ENCODE measurements at places on chromosomes 5 and 9.

GRCh38 chr9:97531888-97532376, 30.5 kb downstream of the TMOD1 start:
- no peak for DNase-seq

DNA sequence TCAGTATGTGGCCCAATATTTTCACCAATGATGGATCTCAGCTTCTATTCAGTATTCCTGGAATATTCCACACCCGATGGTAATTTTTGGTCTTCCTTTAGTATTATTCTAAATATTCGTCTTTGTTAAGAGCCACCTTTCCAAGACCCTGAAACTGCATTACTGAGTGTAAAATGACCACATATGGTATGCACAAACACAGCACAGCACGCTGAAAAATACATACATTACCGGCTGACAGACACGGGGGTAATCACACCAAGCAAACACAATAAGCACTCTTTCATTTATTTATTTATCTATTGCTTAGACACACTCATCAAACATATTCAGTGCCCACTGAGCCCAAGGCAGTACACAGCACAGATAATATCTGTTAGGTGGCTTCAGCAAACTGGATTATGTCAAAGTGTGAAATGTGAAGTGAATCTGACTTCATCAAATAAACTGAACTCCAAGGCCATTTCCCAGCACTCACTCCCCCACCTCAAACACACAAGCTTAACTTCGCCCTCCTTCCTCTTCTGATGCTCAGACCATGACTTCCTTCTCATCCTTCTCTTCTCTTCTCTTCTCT, 1637.8 kb upstream of the C9orf72 start:
- no peak for DNase-seq

- DNase-seq: no peak
Measured at GRCh38 chr5:73272351-73272750, 99.4 kb downstream of the TMEM174 start.

DNA sequence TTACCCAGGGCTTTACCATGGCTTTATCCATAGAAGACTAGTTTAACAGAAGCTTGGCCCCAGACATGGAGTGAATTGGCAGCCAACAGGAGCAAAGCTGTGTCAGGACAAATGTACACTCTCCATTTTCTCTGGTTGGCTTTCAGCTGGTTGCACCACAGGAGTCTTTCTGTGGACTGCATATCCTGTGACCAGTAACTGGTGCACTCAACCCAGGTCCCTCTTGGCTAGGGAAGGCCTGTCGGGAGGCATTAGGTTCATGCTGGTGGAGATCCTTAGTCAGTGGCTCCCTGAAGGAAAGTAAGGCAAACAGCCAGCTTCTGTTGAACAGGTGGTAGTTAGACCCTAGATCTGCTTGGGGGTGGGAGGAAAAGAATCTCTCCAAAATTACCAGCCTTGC, 146.9 kb upstream of the TLX3 start:
- DNase-seq: no peak

- no peak for DNase-seq
Measured at GRCh38 chr9:86557063-86557766, 203.0 kb upstream of the TUT7 start.

- no peak for DNase-seq
Measured at GRCh38 chr5:169072233-169072632, 228.7 kb downstream of the SLIT3 start.

DNA sequence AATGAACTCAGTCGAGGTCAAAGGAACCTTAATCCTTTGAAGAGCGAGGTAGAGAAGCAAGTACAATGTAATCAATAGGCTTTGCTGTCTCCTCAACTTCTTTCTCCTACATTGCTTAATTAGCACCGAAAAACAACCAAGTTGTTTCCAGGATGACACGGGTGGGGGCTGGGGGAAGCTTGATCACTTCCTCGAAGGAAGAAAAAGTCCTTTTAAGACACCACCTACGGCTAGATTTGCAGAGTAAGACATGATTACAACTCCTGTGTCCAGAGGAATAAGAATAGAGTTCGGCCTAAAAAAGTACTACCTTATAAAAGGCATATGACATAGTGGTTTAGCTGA, 811 bp upstream of the ARRDC3 start:
- DNase-seq: peak; percentile 66

DNA sequence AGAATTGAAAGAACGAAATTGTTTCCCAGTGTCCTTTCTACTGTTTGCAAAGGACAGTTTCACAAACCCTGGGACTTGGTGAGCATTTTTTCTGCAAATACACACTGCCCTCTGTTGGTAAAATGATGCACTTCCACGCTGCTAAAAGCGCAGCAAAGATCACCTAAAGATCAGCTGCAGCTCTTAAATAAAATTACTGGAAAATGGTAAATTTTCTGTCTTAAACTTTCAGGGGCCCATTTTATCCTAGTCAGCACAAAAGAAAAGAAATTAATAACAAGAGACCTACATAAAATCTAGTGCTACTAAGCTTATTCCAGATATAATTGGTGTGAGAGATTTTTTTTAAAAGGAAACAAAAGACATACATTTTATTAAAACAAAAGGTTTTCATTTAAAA, 566.0 kb downstream of the CAAP1 start:
- peak; percentile 79 for DNase-seq

GRCh38 chr9:116895961-116896360, 208.9 kb downstream of the TRIM32 start:
- no peak for DNase-seq

Measured in kidney (tissue), 22 donors.